Left lung (tissue), 14 donors: ENCODE measurements at places on chromosomes 3 and 15.

GRCh38 chr3:71589132-71589531 lies 5.6 kb upstream of the FOXP1 start:
- no peak for DNase-seq

DNA sequence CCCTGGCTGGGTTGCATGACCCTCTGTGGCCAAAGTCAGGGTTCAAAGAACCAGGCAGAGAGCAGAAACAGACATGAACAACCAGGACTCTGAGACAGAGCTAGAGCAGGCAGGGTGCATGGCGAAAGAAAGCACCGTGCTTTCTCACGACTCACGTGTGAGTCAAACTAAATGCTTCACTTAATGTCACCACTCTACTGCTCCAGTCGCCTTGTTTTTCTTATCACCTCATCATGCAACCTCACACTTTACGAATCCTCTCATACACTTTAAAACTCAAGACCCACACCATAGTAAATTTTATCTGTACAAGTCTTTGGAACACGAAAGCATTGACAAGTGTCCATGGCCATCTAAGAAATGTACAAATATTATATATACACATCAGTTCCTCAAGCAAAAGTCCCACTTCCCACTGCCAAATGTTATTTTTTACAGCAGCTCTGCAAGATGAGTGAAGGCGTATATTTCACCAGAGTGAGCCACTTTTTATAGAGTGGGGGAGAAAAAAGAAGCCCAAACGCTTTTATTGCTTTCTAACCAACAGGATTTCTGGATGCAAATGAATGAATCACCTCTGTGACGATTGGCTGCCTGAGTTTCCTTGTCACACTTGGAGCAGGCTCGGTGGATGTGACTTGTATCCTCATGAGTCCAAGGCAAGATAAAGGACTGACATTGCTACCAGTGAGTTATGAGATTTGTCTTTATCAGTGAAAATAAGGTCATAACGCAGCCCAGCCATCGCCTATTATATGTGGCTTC lies 16.0 kb upstream of the MEGF11 start:
- DNase-seq, result no peak

- peak; percentile 82 for DNase-seq
These were observed 195.4 kb downstream of the GOLGA6L6 start for GRCh38 chr15:20346082-20346805.

DNA sequence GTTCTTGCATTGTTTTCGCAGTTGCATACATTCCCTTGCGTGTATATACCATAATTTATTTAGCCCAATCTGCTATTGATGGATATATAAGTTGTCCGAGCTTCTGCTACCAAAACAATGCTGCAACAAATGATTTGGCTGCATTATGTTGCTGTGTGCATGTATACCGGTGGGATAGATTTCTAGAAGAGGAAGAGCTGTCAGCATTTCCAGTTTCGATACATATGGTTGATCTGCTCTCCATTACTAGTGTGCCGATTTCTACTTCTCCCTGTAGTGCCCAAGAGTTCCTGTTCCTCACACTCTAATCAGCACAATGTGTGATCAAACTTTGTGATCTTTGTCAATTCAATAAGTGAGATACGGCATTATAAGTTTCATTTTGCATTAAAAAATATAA lies 92.8 kb upstream of the NMNAT3 start:
- DNase-seq, result no peak

DNA sequence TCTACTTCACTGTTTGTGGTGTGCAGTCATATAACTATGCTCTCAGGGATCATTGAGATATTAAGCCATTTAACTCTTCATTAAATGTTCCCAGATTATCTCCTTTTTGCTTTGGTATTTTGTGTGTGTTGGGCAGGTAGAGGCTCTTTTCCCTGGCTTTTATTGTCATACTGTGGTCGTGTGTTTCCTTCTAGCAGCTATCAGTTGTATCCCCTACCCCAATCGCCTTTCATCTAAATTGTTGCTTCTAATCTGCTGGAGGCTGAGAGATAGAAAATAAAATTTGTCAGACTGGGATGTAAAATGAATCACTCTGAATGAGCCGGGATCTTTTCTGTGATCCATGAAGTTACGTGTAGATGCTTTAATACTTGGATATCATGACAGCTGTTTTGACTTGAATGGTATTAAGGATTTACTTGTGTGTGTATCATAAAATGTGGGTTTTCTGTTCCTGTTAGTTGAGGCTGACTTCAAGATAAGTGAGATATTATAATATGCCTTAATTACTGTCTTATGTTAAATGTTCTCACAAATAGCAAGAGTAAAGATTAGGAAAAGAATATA lies 9.2 kb downstream of the NFKBIZ start:
- no peak for DNase-seq

DNA sequence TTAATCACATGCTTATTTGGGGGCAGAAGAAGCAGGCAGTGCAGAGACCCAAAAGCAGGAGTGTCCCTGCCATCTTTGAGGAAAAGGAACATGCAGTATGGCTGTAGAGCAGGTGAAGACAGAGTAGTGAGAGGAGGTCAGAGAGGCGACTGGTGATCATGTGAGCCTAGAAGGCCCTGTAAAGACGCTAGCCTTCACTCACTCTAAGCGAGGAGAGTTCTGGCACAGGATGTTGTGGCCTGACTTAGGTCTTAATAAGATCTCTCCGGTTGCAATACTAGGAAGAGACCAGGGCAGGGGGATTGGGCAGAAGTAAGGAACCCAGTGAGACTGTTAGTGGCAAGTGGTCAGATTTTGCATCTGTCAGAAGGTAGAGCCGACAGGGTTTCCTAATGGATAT lies 114.5 kb upstream of the ZBED2 start:
- DNase-seq, result no peak

DNA sequence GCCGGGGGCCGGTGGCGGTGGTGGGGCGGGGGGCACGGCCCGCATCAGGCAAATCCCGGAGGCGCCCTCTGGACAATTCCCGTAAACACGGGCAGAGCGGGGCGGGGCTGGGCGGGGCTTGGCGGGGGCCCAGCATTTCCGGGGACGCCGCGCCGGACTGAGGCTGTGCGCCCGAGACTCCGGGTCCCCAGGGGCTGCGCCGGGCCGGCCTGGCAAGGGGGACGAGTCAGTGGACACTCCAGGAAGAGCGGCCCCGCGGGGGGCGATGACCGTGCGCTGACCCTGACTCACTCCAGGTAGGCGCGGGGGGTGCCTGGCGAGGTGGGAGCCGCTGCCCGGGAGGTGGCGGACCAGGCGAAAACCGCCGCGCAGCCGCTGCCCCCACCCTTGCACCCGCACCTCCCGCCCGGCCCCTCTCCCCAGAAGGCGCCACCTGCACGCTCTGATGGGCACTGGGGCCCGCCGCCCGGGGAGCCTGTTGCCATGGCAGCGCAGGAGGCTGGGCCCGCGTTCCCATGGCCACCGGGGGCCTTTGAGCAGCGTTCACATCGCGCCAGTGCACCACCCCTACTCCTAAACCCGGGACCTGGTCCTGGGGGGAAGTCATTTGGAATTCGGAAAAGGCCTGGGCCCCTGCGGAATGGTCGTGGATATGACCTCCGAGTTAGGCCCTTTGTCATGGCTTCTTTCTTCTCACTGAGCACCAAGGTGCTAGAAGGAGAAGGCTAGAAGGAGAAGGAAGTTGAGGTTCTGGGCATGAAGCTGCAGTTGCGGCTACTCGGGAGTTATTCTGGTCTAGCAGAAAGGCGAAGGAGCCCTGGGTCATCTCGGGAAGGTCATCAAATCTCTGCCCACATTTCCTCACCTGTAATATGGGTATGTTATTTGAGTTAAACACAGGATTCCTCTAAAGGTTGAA lies 16.1 kb upstream of the SEMA4B start:
- no peak for DNase-seq

- DNase-seq, result no peak
These were observed 17.9 kb upstream of the EPB42 start for GRCh38 chr15:43238671-43239131.
